ENCODE measurements at places on chromosomes 7 and 10.
A peak's percentile ranks its signal among the peaks of the same experiment; 100 is the strongest.

DNA sequence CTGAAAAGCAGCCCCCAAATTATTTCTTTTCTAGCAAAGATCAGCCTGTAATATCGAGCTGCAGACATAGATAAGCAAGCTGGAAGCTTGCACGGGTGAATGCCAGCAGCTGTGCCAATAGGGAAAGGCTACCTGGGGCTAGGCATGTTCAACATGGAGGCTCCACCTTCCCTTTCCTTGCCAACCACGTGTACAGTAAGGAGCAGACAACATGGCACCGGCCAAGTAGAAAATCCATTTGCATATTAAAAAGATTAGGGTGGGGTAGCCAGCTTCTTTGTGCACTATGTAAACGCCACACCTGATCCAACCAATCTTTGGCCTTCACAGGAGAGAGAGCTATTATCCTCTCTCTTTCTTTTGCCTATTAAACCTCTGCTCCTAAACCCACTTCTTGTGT is 56.7 kb upstream of the SEPHS1 start:
- no peak for DNase-seq

DNA sequence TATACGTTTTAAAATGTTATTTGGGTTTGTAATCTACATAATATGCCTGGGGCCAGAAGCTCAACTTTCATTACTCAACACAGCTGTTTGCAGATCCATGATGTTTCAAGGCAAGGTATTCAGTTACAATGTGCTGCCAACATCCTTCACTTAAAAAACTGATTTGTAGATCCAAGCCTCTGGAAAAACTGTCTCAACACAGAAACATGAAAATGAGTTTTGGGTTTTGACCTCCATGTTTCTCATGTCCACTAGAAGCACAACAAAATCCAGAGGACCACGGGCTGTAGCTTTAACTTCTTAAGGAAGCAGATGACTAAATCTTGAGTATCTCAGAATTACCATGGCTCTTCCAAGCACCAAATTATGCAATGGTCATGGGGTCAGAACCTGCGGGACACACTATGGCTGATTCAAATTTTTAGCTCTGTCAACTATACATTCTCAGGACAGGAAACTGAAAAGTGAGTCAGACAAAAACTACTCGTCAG is 247.1 kb upstream of the GRB10 start:
- DNase-seq = peak; percentile 81

- no peak for DNase-seq
Observed at GRCh38 chr7:126223729-126224128, 1029.0 kb downstream of the GRM8 start.

GRCh38 chr7:157473051-157473569 is 136.3 kb downstream of the DNAJB6 start:
- no peak for DNase-seq

DNA sequence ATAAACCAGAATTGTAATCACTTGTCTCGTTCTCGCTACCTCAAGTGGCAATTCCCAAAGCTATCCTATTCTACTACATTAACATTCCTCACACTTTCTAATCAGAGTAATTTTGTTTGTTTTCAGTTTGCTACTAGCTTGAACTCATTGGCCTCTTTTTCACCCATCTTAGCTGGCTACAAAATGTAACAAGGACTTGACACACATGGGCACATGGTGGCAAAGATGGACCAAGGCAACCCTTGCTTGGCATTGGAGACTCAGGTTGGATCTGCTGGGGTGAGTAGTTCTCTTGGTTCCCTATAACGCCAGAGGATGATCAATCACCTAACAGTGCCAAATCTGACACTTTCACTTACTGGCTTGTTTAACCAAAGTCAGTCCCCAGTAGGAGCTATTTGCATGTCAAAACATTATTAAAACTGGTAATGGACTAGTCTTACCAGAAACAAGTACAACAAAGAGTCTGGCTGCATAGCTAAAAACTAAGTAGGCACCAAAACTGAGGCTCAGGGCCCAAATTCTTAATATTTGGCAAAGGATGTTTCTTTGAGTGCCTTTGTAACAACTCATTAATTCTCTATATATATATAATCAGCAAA is 1.9 kb downstream of the USP6NL start:
- no peak for DNase-seq

DNA sequence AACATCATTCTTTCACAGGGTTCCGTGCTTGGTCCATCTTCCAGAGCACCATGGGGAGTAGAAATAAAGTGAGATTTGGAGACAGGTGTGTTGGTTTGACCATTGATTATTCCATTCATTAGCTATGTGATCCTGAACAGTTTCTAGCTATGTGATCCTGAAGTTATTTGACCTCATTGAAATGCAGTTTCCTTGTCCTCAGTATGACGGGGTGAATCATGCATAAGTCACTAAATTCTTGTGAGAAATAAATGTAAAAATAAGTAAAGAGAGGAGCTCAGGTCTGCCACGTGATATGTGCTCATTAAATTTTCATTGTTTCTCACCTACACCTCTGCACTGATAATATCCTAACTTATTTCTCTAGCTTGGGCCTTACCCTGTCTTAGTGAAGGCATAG is 34.1 kb upstream of the LHFPL3 start:
- DNase-seq = no peak

- no peak for DNase-seq
Observed at GRCh38 chr10:47087667-47088066, 176.4 kb downstream of the PTPN20 start.

GRCh38 chr7:90175667-90176066 is 21.4 kb downstream of the STEAP1 start:
- DNase-seq = no peak
